ENCODE measurements at places on chromosomes 2 and 18.

GRCh38 chr2:85158559-85159273 lies 25.5 kb downstream of the TCF7L1 start:
- DNase-seq: no peak

GRCh38 chr2:23346029-23346428 lies 39.0 kb upstream of the KLHL29 start:
- DNase-seq: no peak

DNA sequence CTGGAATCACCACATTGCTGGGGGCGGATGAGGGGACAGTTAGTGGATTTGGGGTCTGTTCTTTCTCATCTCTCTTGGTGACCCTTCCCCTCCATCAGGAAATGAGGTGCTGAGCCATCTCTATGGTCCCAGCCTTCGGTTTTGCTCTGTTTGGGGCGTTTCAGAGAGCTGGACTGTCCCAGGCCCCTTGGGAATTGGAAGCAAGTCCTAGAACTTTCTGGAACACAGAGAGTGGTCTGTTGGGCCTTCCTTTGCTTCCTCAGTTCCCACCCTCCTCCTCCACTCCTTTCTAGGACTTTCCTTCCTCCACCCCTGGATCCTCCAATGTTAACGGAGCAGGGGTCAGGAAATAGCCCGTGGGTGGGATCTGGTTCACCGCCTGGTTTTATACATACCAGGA lies 17.0 kb downstream of the RRM2 start:
- no peak for DNase-seq

DNA sequence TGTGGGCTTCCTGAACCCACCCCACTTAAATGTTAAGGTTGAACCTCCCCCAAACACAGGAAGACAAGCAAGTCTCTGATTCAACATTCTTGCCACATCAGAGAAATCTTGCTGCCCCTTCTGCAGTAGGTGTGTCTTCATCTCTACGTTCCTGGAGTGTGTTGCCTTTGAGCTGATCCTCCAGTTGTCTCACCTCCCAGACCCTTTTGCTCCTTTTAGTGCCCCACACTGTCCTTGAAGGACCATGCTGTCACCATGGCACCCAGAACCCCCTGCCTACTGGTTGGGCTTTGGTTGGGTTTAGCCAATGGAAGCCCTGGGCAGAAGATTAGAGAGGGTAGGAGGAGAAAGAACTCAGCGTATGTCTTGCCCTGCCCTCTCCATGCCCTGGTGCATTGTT lies 10.7 kb downstream of the CAB39 start:
- no peak for DNase-seq
